Left lobe of liver (tissue), 2 donors: ENCODE measurements at places on chromosomes 13 and 19. TPM values are rescaled to one million over a fixed set of nuclear protein-coding genes. Genes with fewer than 3 reads are reported as not detected.

- DNase-seq = no peak
These were observed 218.8 kb downstream of the TEX29 start for GRCh38 chr13:111539252-111539651.

DNA sequence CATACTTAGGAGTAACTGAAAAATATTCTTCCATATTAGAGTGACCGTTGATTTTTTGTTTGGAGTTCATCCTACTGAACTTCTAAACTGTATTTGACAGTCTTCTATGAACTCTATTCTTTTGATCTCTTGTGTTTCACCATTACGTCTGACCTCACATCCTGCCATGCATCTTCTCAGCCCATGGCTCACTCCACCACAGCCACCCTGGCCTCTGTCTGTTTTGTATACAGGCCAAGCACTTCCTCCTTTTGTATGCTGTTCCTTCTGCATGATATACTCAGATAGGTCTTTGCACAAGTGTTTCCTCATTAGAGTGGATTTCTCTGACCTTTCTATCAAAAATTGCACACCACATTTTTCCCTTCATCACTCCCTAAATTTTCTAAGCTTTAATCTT is 119.9 kb downstream of the MAB21L1 start:
- no peak for DNase-seq

DNA sequence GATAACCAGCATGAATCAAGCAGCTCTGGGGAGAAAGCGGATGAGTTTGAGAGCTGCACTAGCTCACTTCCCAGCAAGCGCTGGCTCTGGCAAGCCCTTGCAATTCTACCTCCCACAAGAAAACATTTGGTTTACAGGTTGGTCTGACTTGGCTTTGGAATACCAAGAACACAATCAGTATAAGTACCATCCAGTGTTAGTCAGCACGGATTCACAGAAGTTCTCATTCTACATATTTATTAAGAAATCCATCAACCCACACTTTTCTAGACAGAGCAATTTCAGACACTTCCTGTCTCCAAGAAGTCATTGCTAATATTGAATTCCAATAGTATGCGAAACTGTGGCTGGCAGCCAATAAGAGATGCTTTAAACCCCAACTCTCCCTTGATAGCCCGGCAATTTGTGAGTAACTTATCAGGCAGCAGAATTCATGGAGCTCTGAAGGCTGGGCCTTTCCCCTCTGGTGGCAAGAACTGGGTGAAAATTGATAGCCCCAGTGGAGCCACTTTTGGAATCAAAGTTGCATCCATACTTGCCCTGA is 59.4 kb upstream of the WASF3 start:
- no peak for DNase-seq

GRCh38 chr13:41075034-41075433 is 13.7 kb downstream of the WBP4 start:
- DNase-seq = no peak

DNA sequence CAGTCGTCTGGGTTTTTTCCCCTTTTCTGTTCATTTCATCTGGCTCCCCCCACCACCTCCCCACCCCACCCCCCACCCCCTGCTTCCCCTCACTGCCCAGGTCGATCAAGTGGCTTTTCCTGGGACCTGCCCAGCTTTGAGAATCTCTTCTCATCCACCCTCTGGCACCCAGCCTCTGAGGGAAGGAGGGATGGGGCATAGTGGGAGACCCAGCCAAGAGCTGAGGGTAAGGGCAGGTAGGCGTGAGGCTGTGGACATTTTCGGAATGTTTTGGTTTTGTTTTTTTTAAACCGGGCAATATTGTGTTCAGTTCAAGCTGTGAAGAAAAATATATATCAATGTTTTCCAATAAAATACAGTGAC is 9.3 kb downstream of the CALM3 start:
- no peak for DNase-seq

DNA sequence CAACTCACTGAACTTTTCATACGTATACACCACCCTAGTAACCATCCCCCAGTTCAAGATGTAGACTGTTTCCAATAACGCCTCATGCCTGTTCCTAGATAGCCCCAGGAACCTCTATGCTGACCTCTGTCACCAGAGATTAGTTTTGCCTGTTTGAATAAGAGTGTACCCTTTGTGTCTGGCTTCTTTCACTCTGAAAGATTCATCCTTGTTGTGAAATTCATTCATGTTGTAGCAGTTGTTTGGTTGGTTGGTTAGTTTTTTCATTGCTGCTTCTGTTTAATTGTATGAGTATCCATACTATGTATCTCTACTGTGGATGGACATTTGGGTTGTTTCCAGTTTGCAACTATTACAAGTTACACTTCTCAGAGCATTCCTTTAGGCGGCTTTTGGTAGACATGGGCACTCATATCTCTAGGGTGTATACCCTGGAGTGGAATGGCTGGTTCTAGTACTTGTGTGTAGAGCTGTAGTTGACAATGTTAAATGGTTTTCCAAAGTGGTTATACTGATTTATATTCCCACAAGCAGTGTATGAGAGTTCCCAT is 1.6 kb downstream of the RNASEH2B start:
- DNase-seq = no peak

GRCh38 chr13:73958657-73959397 is 175.4 kb downstream of the KLF12 start:
- DNase-seq = no peak

DNA sequence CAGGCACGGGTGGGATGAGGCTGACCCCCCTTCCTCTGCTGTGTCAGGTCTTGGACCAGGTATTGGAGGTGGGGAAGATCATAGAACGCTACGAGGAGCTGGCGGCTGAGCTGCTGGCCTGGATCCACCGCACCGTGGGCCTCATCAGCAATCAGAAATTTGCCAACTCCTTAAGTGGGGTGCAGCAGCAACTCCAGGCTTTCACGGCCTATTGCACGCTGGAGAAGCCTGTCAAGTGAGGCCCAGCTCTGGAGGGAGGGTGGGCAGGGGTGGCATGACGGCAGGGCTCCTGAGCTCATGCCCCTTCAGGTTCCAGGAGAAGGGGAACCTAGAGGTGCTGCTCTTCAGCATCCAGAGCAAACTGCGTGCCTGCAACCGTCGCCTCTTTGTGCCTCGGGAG is 35.3 kb downstream of the SPTBN4 start:
- DNase-seq = no peak

DNA sequence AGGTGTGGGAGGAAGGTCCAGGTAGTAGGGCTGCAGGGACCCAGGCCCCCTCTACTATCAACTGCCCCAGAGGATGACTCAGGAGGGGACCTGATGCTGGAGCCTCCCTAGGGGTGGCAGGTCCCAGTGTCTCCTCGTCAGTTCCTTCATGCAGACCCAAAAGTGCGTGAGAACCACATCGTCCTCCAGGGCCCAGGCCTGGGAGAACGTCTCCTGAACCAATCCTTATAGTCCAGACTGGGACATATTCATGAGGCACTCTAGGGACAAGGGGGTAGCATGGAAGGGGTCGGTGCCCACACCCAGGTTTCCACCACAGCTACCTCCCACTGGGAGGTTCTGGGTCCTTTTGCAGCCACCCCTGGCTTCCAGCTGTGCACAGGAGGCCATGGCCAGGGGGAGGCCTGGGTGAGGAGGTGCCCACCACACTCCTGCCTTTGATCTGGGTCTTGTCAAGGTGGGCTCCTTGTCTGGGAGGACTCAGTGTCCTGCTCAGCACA is 38.0 kb upstream of the TPM4 start:
- no peak for DNase-seq

DNA sequence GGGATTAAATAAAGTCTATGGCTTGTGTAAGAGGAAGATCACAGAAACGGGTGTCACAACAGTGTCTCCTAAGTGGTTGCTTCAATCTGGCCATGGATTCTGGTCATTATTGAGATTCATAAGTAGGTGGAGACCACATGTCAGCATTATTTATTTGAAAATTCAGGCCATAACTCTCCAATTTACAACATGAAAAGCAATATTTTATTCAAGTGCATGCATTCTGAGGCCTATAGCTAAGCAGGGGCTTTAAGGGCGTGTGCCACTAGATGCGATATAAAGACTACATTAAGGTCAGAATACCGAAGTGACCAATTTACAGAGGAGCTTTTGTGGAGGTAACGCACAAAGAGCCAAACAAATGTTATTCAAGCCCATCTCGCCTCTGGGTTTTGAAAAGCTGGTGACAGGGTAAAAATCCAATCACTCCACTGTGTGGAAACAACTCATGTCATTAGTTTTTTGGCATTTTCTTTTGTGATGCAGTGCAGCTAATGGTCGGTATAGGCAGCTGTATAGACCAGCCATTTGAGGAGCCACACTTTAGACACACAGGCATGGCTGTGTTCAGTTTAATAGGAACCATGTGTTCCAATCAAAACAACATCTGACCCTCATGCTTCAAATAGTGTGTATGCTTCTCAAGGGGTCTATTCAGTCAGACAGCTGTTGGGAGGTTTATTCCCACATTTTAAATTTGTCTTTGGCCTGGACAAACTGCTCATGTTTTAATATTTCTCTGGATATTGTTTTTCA is 123.7 kb downstream of the KL start:
- DNase-seq = no peak

- no peak for DNase-seq
These were observed 2.1 kb upstream of the UTP14C start for GRCh38 chr13:52022356-52022755.

DNA sequence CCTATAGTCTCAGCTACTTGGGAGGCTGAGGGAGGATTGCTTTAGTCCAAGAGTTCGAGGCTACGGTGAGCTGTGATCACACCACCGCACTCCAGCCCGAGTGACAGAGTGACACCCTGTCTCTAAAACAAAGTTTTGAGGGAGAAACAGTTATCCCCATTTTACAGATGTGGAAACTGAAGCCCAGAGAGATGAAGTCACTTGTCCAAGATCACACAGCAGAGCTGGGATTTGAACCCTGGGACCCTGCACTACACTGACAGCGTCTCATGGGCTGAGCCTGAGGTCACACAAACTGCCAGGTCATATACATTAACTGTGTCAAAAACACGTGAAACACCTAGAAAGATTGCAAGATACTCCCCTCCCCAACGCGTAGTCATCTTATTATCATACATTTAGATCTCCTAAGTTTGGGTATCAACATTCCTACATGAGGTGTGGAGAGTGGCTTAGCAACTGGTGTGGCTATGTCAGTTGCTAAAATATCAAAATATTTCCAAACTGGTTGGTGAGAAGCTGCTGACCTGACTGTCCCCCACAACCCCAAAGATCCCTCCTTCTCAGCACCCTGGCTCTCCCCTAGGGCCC is 8.2 kb downstream of the FCGBP start:
- peak; percentile 6 for DNase-seq

- DNase-seq = no peak
These were observed 2.5 kb downstream of the ZNF430 start for GRCh38 chr19:21022996-21023395.

DNA sequence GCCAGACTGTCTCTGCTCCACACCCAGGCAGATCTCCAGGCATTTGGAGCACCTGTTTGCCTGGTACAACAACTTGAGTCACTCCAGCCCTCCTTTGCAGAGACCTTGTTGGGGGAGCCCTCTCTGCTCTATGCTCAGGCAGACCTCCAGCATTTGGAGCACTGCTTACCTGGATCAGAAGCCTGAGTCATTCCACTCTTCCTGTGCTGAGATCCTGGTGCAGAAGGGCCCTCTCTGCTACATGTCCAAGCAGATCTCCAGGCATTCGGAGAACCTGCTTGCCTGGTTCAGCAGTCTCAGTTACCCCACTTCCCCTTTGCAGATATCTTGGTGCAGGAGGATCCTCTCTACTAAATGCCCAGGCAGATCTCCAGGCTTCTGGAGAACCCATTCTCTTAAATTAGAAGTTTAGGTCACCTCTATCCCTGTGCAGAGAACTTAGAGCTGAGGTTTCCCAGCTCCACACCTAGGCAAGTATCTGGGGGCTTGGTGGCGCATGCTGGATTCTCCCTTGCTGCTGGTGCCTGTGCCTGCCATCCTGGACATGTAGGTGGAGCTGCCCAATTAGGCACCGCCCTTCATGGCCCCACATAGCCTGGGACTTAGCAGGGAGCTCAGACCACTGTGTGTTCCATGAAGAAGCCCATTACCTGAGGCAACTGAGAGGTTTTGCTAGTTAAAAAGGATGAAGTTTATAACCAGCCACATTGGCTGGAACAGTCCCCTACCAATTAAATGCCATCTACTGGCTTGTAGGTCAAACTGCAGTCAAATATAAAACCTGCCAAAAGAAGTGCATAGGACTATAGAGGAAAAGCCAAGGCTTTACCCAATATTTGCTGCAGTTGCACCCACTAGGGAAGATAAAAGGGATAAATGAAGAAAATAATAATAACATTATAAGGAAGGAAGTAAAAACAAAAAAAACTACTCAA is 97.6 kb upstream of the SLITRK6 start:
- DNase-seq = no peak

GRCh38 chr13:98575904-98576199 is 1.1 kb downstream of the STK24 start:
- DNase-seq = no peak

DNA sequence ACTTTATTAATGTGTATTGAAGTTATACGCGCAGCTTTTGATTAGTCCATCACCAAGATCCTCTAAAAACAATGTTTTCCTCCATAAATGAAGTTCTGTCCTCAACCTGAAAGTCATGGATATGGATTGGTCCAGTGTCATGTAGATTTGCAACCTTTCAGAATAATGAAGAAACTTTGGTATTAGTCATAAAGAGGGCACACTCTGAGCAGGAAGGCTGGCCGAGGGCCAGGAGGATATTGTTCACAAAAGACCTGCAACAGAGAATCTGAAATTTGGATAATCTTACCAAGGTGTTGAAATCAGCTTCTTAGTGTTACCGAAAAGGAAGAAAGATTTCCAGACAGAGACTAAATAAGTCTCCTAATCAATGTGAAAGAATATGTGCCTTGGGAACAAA is 20.7 kb downstream of the CLDN10 start:
- no peak for DNase-seq

DNA sequence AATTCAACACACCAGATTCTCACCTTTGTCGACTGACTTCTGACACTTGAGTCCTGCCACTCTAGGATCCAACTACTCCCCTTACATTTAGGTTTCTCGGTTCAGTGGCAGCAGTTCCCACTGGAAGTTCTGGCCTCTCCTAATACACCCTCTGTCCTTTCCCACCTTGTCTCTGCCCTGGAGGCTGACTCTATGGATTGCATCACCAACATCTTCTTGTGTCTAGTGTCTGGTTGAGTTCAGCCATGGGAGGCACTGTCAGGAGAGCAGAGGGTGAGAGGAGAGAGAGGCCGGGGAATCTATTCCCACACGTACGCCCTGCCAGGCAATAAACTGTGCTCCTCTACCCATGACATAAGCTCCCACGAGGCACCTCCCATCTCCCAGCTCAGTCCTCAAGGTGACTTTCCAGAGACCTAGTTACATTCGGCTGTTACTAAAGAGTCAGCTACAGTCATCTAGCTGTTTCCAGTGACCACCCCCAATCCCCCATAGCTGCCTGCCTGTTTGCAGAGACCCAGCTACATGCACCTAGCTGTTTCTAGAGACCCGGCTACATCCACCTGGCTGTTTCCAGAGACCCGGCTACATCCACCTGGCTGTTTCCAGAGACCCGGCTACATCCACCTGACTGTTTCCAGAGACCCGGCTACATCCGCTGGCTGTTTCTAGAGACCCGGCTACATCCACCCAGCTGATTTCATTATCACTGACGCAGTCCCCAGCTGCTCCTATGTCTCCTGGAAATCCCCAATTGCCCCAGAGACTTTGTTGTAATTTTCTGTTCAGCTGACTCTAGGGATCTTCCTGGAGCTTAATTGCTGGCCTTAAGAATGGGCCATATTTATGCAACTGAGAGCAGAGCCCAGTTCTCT is 8.1 kb upstream of the LILRB4 start:
- DNase-seq = no peak

USP12 gene
- total RNA-seq = 11.5 TPM

RASGRP4 gene
- 1.0 TPM for total RNA-seq

TMPRSS9 gene
- total RNA-seq = 7.5 TPM

PNMA8A gene
- 0.48 TPM for total RNA-seq

DNM2 gene
- 64.8 TPM for total RNA-seq

FCAR gene
- 0.55 TPM for total RNA-seq
